Progenitor cell of endocrine pancreas (in vitro differentiated cells): ENCODE measurements at places on chromosomes 4 and X.

DNA sequence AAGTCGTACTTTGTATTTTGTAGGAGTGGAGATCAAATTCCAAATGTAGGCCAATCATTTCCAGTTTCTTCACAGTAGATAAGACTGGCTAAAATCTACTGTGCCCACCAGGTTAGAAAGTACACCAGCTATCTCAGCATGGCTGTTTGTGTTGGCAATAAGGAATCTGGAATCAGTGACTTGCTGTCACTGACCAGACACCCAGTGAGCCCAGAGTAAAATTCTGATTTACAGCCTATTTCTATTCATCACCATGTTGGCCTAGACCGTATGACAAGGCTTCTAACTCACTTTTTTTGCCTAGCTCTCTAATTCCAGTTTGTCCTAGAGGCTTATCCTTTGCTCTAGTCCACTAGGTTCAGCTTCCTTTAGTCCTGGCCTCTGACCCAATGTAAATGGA, 25.4 kb downstream of the SMIM43 start:
- no peak overlapping the region for H3K4me3 ChIP-seq
- H3K36me3 ChIP-seq = no peaks in the 10 kb centered on the region
- no peak for DNase-seq
- H3K4me1 ChIP-seq = no peaks in the 10 kb centered on the region

- no peaks in the 10 kb centered on the region for H3K4me1 ChIP-seq
- no peak overlapping the region for H3K27ac ChIP-seq
- H3K27me3 ChIP-seq = no peaks in the 10 kb centered on the region
These were observed 161.7 kb downstream of the EMCN start for GRCh38 chr4:100356172-100356571.

GRCh38 chrX:48854898-48855297, 19.5 kb upstream of the PCSK1N start:
- peaks cover 3% of the 10 kb centered on the region for H3K36me3 ChIP-seq
- no peaks in the 10 kb centered on the region for H3K27me3 ChIP-seq
- peak overlapping the region; percentile 12 for H3K4me3 ChIP-seq
- peak overlapping the region; percentile 14 for H3K27ac ChIP-seq
- H3K4me1 ChIP-seq = peaks cover 2% of the 10 kb centered on the region

GRCh38 chr4:125522992-125523391, 208.2 kb downstream of the FAT4 start:
- DNase-seq = no peak
- no peak overlapping the region for H3K4me3 ChIP-seq
- peaks cover 1% of the 10 kb centered on the region for H3K4me1 ChIP-seq
- H3K27me3 ChIP-seq = no peaks in the 10 kb centered on the region
- H3K36me3 ChIP-seq = no peaks in the 10 kb centered on the region
- no peak overlapping the region for H3K27ac ChIP-seq
